Spinal cord (tissue), 10 donors: ENCODE measurements at places on chromosomes 11 and 22. TPM values are rescaled to one million over a fixed set of nuclear protein-coding genes. Genes with fewer than 3 reads are reported as not detected.

- no peak overlapping the region for H3K27ac ChIP-seq
- no peaks in the 10 kb centered on the region for H3K27me3 ChIP-seq
- H3K4me1 ChIP-seq: no peaks in the 10 kb centered on the region
- DNase-seq: no peak
Observed at GRCh38 chr11:106160494-106160893, 83.0 kb downstream of the AASDHPPT start.

- H3K4me1 ChIP-seq: no peaks in the 10 kb centered on the region
- no peak overlapping the region for H3K27ac ChIP-seq
- no peak overlapping the region for H3K4me3 ChIP-seq
Observed at GRCh38 chr11:81857386-81857785, 876.3 kb downstream of the FAM181B start.

- H3K36me3 ChIP-seq: no peaks in the 10 kb centered on the region
- H3K4me1 ChIP-seq: no peaks in the 10 kb centered on the region
- DNase-seq: no peak
- H3K27me3 ChIP-seq: no peaks in the 10 kb centered on the region
Observed at GRCh38 chr11:75783416-75784084, 15.0 kb downstream of the DGAT2 start.

- peaks cover 19% of the 10 kb centered on the region for H3K36me3 ChIP-seq
- H3K27me3 ChIP-seq: peaks cover 20% of the 10 kb centered on the region
- no peak for DNase-seq
- peak overlapping the region; percentile 46 for H3K4me3 ChIP-seq
Observed at GRCh38 chr11:17736930-17737817, 2.6 kb downstream of the KCNC1 start.

DNA sequence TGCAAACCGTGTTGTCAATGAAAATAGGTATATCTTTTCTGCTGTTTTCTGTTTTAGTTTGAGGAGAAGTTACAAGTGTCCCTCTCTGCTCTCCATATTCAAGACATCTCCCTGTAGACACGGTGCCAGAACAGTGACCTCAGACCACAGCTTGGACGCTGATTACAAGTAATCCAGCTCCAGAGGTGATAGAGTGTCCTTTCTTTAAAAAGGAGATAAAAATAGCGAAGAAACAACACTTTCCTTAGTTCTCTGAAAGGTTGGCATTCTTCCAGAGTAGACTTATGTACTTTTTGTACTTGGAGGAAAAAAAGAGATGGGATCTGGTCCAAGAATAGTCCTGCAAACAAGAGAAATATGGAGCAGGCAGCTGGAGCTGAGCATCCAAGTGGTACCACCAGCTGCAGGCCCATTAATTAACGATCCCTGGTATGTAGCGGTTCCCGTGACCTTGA, 43.0 kb upstream of the WT1 start:
- H3K4me1 ChIP-seq: peaks cover 2% of the 10 kb centered on the region
- no peaks in the 10 kb centered on the region for H3K27me3 ChIP-seq
- no peaks in the 10 kb centered on the region for H3K36me3 ChIP-seq

GRCh38 chr11:80146232-80146631, 705.4 kb upstream of the TENM4 start:
- no peaks in the 10 kb centered on the region for H3K36me3 ChIP-seq
- DNase-seq: no peak
- H3K4me3 ChIP-seq: no peak overlapping the region
- no peaks in the 10 kb centered on the region for H3K27me3 ChIP-seq
- H3K27ac ChIP-seq: no peak overlapping the region

DNA sequence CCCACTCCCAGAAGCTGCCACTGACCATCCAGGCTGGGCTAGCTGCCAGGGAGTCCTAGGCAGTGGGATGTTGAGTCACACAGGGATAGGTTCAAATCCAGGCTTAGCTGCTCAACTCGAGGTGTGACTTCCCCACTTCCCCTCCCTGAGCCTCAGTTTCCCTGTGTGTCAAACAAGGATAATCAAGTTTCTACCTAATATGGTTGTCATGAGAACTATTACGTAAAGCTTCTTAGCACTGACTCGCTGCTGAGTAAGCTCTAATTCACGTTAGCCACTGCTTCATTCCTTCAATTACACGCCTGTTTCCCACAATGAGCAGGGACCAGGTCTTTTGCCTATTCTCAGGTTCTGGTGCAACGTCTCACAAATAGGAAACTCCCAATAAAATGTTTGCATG, 67.7 kb downstream of the SEZ6L start:
- H3K27me3 ChIP-seq: no peaks in the 10 kb centered on the region
- H3K36me3 ChIP-seq: no peaks in the 10 kb centered on the region
- H3K4me1 ChIP-seq: peaks cover 23% of the 10 kb centered on the region
- no peak overlapping the region for H3K27ac ChIP-seq
- no peak overlapping the region for H3K4me3 ChIP-seq

- no peaks in the 10 kb centered on the region for H3K27me3 ChIP-seq
- H3K27ac ChIP-seq: no peak overlapping the region
- no peak overlapping the region for H3K4me3 ChIP-seq
Observed at GRCh38 chr11:108961095-108961494, 296.2 kb downstream of the DDX10 start.

Gene FOLR3
- polyA plus RNA-seq: not detected
